Uterine smooth muscle cell (primary cell): ENCODE measurements at places on chromosomes 12 and 14. TPM values are rescaled to one million over a fixed set of nuclear protein-coding genes. Genes with fewer than 3 reads are reported as not detected.

The TMEM260 gene
- 13.4 and 23.2 TPM in 2 replicates for total RNA-seq

The CISTR gene
- 0.75 TPM in 1 of 2 replicates, not detected in the other for total RNA-seq

The AQP6 gene
- 0.12 TPM in 1 of 2 replicates, not detected in the other for total RNA-seq

The NPFF gene
- total RNA-seq, result not detected in 2 replicates

The SLC17A8 gene
- total RNA-seq, result 0.12 TPM in 1 of 2 replicates, not detected in the other

The DCN gene
- 87.0 and 193 TPM in 2 replicates for total RNA-seq

The SPRYD3 gene
- total RNA-seq, result 28.1 and 31.3 TPM in 2 replicates

The NUP37 gene
- total RNA-seq, result 51.7 and 121 TPM in 2 replicates

The KCNA1 gene
- under 0.01 TPM in 1 of 2 replicates, not detected in the other for total RNA-seq

The ANO4 gene
- total RNA-seq, result 5.9 and 7.4 TPM in 2 replicates

The RNASE3 gene
- not detected in 2 replicates for total RNA-seq

The C14orf180 gene
- not detected in 2 replicates for total RNA-seq

The SLC5A8 gene
- not detected in 2 replicates for total RNA-seq

The KRT83 gene
- not detected in 2 replicates for total RNA-seq

The FLVCR2 gene
- total RNA-seq, result 1.8 and 2.0 TPM in 2 replicates

The RNF212B gene
- total RNA-seq, result not detected in 2 replicates

The PPP2R3C gene
- total RNA-seq, result 29.4 and 33.0 TPM in 2 replicates

The KRT74 gene
- total RNA-seq, result not detected in 2 replicates

The OAS1 gene
- 0.33 and 1.4 TPM in 2 replicates for total RNA-seq

The PABPN1 gene
- 105 and 119 TPM in 2 replicates for total RNA-seq

The KLRK1 gene
- not detected in 2 replicates for total RNA-seq

The ISM2 gene
- total RNA-seq, result under 0.01 and 0.11 TPM in 2 replicates

The IL22 gene
- total RNA-seq, result not detected in 2 replicates

The UBE3B gene
- total RNA-seq, result 52.2 and 60.0 TPM in 2 replicates

The NGB gene
- total RNA-seq, result not detected in 2 replicates

The ATP5MC2 gene
- 91.0 and 131 TPM in 2 replicates for total RNA-seq

The GRIN2B gene
- under 0.01 and 0.22 TPM in 2 replicates for total RNA-seq

The OR10P1 gene
- total RNA-seq, result not detected in 2 replicates
